Stimulated activated CD4-positive, alpha-beta T cell treated with anti-CD3 and anti-CD28 coated beads, Interleukin-1b, Interleukin-23, amount 100 ng/mL, for 24 hours (primary cell): ENCODE measurements at places on chromosomes 2 and 18.

DNA sequence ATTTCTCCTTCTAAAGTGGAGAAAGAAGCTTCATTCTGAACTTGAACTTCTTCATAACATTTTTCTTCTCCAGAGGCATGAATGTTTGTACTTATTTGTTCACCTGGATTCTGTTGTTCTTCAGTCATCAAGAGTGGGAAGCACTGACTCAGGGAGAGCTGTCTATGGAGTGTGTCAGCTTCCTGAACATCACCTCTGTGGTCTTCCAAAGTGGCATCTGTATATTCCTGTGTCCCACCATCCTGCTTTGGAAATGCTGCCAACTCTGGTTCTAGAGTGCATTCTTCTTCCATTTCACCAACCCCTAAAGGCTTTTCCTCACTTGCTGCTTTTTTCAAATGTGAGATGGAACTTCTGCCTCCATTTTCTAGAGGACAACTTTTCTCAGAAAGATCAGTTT is 59.5 kb downstream of the TTN start:
- DNase-seq = no peak

DNA sequence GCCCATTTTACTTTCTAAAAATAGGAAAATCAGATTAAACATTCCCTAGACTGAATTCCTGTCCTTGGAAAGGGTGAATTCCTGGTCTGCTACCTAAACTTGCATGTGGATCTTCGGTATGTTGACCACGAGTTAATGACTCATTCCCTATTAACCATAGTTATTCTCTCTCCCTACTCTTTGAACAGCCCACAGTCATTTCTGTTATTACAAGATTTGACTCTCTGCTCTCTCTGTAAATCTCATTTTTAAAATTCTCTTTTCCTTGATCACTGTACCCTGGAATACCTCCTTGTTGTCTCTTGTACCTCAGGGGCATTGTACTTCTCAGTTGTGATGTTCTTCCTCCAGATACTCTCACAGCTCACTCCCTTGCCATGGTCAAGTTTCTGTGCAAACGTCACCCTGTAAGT is 92.0 kb upstream of the GULP1 start:
- no peak for DNase-seq

DNA sequence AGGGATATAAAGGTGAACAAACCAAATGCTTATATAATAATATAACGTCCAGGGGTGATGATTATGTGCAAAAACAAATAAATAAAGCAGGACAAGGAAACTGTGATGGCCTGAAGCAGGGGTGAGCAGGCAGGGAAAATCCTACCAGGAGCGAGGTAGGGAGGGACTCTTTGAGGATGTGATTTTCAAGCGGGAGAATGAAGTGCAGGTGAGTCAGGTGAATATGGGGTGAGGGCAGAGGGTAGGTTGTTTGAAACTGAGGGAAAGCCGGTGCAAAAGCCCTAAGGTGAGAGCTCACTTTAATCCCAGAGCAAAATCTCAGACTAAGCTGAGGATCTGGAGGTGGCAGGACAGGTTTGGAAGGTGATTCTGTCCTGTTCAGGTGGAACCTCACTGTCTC is 40.7 kb downstream of the CYP26B1 start:
- no peak for DNase-seq

- DNase-seq = no peak
Measured at GRCh38 chr2:171798156-171798820, 95.8 kb downstream of the SLC25A12 start.
